ENCODE measurements at places on chromosomes 1 and 21. TPM values are rescaled to one million over a fixed set of nuclear protein-coding genes. Genes with fewer than 3 reads are reported as not detected.

The LDLRAD1 gene
- not detected for total RNA-seq

The SYCP1 gene
- total RNA-seq: not detected

The ATP6V1G3 gene
- not detected for total RNA-seq

DNA sequence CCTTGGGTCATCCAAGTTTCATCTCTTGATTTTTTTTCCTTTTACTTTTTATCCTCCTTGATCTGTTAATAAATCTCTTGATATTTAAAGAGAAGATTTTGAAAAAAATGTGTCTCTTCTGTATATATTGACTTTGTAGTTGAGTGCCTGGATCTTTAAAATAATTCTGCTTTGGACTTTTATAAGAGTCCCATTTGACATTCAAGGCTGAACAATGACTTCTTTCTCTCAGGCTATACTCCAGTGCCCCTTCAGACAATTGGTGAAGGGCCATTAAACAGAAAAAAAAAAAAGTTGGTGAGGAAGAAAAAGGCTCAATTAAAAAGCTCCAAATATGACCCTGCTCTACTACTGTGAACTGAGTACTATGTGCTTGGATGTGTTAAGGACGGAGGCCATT is 40.9 kb upstream of the CITED4 start:
- no peak for DNase-seq

The CD2 gene
- not detected for total RNA-seq

The ZBTB8OS gene
- total RNA-seq: 31.0 TPM

- DNase-seq: peak; percentile 70
Measured at GRCh38 chr1:152752225-152752624, 5.6 kb upstream of the KPRP start.

DNA sequence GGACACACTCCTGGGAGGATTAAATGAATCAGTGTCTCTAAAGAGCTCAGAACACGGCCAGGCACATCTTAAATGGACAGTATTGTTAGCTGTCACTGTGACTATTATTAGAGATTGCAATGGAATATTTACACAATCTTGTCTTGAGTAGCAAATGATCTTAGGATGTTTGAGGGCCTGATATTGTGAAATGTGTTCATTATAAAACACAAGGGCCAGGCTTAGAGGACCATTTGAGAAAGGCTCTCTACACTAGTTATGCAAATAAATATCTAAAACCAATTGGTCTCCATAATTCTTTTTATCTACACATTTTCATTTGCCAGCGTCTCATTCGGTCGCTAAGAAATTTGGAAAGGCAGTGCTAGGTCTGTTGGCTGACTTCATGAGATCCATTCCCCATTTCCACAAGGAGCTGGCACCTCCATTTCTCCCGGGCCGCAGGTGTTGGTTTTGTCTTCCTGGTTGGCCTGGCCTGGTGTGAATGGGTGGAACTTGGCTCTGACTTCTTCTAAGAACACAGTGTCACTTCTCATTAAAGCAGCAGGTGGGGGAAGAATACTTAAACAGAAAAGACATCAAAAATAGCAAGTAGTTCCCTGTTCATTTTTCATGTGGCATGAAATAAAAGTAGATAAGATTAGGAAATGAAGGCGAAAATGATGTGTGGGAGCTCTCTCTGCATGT is 56.0 kb upstream of the PLXNA2 start:
- no peak for DNase-seq

- DNase-seq: no peak
Measured at GRCh38 chr21:45821998-45822397, 159.6 kb upstream of the COL6A1 start.

DNA sequence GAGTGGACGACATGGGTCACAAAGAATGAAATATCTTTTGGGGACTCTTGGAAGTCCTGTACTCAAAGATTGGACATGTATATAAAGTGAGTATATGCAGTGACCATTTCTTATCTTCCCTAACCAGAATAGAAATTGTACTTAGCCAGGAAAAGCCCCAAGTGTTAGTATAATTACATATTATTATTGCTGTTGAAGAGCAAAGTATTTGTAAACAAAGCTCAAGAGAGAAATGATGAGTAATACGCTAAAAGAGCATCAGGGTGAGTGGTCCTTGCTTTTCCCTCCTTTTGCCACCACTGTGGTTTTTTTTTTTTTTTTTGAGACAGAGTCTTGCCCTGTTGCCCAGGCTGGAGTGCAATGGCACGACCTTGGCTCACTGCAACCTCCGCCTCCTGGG is 6.4 kb upstream of the CGN start:
- DNase-seq: no peak

GRCh38 chr21:30104241-30104640 is 62.4 kb downstream of the CLDN17 start:
- no peak for DNase-seq

DNA sequence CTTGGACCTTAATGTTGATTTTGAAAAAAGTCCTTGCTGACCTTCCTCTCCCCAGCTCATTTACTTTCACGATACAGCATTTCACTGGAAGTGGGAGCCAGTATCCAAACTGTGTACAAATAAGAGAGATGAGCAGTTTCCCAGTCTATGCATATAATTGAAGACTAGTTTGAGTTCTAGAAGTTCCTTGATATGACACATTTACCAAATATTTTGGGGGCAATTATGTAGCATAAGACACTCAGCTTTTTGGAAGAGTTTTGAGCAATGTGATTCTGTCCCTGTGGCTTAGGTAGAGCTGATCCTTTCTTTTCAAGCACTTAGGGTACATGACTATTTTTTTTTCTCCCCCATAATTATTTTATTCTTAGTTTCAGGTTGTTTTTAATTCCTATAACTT is 26.4 kb downstream of the GIPC2 start:
- no peak for DNase-seq

The NBPF3 gene
- total RNA-seq: 18.8 TPM

- no peak for DNase-seq
Measured at GRCh38 chr1:41728403-41729202, 190.1 kb downstream of the HIVEP3 start.

The NEGR1 gene
- total RNA-seq: 13.1 TPM

The NR1I3 gene
- total RNA-seq: not detected

GRCh38 chr21:26409735-26410134 is 163.4 kb downstream of the CYYR1 start:
- DNase-seq: no peak

GRCh38 chr1:10208537-10208936 is 1.8 kb upstream of the KIF1B start:
- DNase-seq: no peak

GRCh38 chr1:1357871-1358432 is 403 bp downstream of the MXRA8 start:
- peak; percentile 20 for DNase-seq

The YARS1 gene
- 166 TPM for total RNA-seq

The SAMD13 gene
- total RNA-seq: 0.56 TPM

GRCh38 chr1:111989531-111990025 is at the start of gene KCND3:
Gene KCND3 (minus strand): TSS chr1:111989668.
- peak; percentile 3 for DNase-seq

The CCDC27 gene
- not detected for total RNA-seq

DNA sequence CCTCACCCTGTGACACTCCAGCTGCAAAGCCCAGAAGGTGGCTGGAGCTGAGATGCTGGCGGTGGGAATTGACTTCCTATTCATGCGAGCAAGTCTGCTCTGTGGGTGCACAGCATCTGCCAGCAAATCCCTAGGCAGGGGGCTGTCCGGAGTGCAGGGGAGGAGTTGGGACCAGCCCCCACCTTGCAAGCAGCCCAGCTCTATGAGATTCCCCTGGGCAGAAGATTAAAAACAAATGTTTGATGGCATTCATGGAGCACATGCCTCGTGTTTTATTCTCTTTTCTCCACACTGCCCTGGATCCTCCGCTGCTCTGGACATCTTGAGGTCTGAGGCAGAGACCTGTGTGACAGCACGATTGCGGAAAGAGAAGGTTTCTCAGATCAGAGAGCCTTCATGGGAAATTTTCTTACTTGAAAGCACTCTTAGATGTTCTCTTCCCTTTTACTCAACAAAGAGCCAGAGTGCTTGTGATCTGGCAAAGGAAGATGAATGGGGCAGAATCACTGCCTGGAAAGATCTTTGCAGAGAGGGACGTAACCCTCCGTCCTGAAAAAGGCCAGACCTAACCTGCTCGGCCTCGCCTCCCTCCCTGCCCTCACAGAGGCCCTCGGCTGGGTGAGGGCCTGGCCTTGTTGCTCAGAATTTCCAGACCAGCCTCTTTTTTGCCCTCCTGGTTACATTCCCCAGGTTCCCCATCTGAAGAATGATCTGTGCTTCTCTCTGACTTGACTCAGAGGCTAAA is 597.1 kb downstream of the KIF26B start:
- no peak for DNase-seq

The ITLN2 gene
- not detected for total RNA-seq

DNA sequence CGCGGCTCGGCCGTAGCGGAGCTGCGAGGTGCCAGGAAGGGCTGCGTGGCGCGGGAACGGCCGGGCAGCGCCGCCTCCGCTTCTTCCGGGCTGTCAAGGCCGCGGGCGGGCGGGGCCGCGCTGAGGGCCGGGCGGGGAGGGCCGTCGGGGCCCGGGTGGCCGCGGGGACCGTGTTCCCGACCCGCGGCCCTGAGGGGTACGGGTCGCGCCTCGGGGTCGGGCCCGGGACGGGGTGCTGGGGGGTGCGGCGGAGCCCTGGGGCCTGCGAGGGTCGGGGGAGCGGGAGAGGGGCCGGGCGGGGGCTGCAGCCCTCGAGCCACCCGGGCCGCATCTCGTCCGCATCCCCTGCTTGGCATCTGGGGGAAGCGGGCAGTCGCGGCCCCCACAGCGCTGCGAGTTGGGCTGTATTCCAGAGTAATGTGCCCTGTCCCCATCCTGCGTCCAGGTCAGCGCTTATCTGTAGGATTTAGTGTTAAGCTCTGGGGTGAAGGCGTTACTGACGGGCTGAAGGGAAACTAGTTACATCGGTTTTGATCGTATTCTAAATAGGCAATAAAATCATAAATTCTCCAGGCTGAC is 379 bp downstream of the RER1 start:
- no peak for DNase-seq

DNA sequence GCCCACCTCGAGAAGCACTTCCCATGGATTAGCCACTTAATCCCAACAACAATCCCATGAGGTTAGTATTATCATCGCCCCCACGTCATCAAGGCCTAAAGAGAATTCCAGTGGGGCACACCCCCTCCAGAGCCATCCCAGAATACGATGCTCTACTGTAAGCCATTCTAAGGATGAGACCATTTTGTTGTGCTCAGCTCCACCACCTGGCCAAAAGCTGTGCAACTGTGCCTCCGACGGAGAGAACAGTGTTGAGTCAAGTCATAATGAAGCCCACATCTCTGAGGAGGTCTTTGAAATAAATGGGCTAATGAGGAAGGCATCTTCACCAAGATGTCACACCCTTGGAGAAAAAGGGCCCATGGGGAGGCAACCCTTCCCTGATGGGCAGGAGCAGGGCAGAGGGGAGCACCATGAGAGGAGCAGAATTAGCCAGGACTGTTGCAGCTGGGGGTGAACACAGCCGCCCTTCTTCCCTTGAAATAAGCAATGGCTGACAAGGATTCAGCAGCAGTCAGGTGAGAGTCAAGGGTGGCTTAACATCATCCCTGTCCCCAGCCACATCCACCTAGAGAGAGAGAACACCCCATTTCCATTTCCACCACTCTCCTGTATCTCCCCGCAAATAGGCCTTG is 14.6 kb downstream of the SYF2 start:
- no peak for DNase-seq

- DNase-seq: no peak
Measured at GRCh38 chr1:64811131-64811530, 66.3 kb downstream of the RAVER2 start.

- DNase-seq: no peak
Measured at GRCh38 chr1:173601588-173601987, 1.3 kb downstream of the SLC9C2 start.

The F11R gene
- total RNA-seq: 0.83 TPM

DNA sequence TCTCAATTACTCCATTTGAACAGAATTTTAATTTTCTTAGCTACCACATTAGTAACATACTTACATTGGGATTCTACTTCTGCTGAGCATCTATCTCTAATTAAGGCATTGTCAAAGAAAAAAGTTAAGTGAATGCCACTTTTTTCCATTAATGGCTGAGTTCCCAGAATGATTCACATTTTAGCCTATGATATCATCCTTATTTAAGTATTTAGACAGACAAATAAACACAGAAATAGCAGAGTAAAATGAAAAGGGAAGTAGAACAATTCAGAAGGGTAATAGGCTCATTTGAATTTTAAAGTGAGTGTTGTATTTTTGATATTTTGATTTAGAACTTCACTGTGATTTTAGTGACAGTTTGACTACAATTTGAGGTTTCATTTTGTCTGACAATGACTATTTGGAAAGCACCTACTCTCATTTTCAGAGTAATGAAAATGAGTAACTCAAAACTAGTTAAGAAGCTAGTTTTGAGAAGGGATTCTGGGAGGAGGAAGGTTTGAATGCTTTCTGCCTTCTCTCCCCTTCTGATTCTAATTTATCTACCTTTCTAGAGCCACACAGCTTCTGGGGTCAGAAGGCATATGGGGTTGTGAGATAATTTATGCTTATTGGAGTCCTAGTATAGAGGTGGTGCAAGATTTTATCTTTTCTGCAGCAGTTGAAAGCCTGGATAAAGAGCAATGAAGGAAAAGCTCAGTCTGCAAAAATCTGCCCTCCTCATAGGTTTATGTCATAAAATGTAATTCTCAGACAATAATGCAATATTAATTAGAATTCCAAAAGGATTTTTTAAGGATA is 15.5 kb downstream of the LYPLAL1 start:
- DNase-seq: peak; percentile 83

DNA sequence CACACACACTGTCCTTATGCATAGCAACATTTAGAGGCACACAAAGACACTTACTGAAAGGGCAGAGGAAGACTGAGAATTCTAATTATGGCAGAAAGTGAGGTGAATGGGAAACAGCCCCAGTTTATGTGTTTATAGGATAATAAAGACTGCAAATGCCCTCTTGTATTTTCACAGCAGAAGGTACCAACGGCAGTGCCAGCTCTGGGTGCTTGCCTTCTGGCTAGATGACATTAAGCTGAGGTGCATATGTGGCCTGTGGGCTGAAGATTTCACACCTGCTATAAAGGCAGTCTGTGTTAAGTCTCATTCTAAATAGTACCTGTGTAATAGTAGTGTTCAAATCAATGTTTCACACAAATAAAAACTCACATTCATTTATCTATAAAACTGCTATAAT is 347.2 kb upstream of the ZRANB2 start:
- DNase-seq: no peak
